Urothelium cell line (cell line): ENCODE measurements at places on chromosomes 7 and 10.
A peak's percentile ranks its signal among the peaks of the same experiment; 100 is the strongest.

GRCh38 chr10:86653379-86653778, 968 bp upstream of the OPN4 start:
- no peak for DNase-seq

DNA sequence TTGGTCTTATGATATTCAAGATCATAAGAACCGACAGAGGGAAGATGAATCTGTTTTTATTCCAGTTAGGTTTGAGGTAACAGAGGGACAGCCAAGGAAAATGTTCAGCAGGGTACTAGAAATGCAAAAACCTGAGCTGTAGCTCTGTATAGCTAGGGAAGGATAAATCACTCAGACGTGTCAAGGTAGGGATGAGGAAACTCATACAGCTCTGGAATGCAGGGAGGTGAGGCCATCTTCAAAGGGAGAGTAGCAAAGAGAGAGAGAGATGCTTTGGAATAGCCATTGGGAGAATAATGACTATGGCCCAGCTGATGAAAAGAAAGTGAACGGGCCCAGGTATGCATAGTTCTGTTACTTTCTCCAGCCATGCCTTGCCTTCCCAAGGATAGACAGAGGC, 77.8 kb downstream of the PAX2 start:
- DNase-seq = no peak

DNA sequence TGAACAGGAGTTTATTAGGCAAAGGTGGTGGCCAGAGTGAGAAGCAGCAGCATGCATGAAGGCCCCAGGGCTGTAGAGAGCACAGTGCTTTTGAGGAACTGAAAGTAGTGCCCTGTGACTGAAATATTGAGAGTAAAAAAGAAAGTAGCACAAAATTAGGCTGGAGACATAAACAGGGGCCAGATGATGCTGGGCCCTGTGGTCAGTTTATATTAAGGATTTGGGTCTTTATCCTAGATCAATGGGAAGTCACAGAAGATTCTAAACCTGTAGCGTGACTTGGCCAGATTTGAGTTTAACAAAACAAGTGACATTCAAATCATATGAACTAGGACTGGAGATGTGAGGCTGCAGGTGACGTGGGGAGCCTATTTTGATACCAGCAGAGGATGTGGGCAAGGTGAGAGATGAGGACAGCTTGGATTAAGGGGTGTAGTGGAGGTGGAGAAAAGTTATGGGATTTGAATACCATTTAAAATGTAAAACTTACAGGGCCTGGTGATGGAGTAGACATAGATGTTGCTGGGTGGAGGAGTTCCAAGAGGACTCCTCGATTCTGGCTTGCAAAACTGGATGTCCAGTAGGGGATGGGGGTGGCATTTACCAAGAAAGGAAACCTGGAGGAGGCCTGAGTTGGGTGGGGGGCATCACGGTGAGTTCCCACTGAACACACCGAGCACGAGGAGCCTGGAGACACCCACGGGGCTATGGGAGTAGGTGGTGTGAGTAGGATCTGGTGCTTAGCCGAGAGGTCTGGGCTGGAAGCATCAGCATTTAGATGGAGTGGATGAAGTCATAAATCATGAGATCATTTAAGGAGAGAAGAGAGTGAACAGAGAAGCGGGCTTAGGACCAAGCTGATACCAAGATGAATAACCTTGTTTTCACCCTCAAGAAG, 52.8 kb downstream of the HHEX start:
- no peak for DNase-seq

DNA sequence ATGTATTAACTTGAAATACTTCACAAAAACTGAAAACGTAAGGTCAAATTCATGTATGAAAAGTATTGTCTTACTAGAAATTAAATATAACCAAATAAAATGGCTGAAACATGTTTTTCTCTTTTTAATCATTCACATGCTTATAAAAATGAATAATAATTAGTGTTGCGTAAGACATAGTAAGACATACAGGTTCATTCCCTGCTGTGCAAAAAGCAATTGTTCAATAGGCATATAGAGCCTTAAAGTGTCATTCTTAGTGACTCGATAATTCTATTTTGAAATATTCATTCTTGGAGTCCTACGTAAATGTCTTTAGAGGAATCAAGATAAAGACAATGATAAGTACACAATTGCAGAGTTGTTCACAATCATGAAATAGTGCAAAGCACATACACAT, 337.1 kb downstream of the SUGCT start:
- no peak for DNase-seq

- no peak for DNase-seq
Measured at GRCh38 chr10:71271662-71272055, 47.4 kb upstream of the SLC29A3 start.

GRCh38 chr7:157996359-157997079, 591.1 kb downstream of the PTPRN2 start:
- DNase-seq = no peak

DNA sequence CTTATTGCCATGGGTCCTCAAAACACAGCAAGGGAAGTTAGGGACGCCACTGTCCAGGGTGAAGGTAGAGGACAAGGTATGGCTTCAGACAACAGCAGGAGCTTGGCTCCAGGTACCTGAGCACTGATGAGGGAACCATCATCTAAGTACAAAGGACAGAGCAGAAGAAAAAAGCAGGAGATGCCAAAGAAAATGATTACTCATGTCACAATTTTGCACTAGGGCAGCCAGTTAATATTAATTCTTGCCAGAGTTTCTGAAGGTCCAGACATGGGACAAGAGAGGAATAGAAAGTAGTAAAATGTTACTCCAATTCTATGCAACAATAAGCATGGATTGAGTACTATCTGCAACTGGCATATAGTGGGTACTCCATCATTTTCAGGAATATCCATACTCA, 14.1 kb downstream of the PTN start:
- DNase-seq = no peak

- no peak for DNase-seq
Measured at GRCh38 chr10:48194830-48195229, 79.7 kb downstream of the FRMPD2 start.

DNA sequence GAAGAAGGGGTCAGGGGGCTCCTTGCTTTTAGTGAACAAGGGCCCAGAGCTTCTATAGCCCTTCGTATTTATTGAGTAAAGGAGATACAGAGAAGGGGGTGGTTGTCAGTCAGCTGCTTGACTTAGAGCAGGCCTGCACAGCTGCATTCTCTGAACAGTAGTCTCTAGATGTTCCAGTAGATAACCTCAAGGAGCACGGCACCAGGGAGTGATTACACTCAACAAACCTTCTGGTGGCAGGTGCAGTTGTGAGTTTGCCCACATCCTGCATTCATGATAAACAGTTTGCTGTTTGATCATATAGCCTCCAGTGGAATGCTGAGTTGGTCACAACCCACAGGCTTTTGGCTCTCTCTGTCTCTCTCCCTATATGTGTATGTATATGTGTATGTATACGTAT, 70.0 kb upstream of the GJD4 start:
- DNase-seq = no peak

GRCh38 chr10:62514079-62514693, 140.0 kb downstream of the ZNF365 start:
- DNase-seq = no peak

- peak; percentile 85 for DNase-seq
Measured at GRCh38 chr10:80664071-80664680, 126.5 kb downstream of the SH2D4B start.

GRCh38 chr7:135942614-135943013, 34.5 kb downstream of the MTPN start:
- no peak for DNase-seq

- peak; percentile 77 for DNase-seq
Measured at GRCh38 chr7:30252885-30253795, 31.3 kb upstream of the ZNRF2 start.

GRCh38 chr10:813286-813685, 118.2 kb downstream of the LARP4B start:
- no peak for DNase-seq

DNA sequence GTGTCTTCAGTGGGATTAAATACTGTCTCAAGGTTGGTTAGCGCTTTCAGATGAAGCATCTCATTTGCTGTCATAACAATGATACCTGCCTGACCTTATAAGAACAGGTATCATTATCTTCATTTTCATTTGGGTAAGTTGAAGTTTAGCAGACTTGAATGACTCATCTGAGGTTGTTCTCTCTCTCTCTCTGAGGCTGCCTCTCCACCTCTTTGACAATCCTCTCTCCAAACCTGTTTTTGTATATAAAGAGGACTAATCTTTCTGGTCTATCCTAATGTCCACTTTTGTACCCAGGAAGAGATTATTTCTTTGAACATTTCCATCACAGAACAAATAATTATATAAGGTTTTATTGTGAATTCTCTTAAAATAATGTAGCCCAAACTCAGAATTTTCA, 291.4 kb downstream of the KLF6 start:
- no peak for DNase-seq

DNA sequence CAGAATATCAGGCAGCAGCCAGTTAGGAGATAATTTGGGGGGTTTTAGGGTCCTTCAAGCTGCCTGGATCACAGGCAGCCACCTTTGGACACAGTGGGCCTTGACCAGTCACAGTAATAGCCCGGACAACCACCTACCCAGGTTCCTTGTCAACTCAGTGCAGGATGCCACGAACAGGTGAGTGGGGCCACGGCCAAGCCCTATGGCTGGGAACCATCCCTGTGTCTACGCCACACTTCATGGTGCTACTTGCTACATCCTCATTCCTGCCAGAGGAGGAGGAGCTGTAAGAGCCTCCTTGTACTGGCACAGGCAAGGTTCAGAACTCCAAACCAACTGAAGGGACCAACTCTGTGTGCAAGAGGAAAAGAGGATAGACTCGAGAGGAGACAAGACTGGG, 19.9 kb downstream of the ITPRIP start:
- DNase-seq = no peak

DNA sequence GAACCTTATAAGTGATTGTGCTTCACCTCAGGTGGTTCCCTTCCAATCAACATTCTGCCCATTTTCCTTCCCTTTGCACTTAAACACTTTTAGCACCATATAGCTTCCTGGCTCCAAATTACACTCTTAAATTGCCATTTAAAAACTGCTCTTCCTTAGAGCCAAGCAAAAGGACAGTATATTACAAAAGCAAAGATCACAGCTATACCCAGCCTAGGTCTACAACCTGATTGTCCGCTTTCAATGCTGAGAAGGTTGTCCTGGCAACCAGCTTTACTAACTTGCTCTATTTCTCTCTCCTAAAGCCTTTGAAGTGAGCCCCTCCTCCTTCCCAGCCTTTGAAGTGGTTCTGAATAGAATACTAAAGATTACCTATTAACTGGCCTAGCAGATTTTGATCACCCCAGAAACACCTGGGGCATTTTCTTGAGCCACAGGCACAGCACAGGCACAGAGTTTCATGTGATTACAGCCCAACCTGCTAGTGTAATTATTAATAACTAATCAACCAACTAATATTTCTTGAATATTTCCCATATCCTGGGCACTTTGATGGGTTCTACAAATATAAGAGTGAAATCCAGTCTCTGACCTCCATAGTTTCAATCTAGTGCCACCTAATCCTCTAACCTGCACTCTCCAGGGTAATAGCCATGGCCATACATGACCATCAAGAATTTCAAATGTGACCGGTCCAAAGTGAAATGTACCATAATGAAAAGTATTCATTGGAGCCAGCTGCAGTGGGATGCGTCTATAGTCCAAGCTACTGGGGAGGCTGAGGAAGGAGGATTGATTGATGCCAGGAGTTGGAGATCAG, 63.6 kb upstream of the TRIM24 start:
- no peak for DNase-seq

DNA sequence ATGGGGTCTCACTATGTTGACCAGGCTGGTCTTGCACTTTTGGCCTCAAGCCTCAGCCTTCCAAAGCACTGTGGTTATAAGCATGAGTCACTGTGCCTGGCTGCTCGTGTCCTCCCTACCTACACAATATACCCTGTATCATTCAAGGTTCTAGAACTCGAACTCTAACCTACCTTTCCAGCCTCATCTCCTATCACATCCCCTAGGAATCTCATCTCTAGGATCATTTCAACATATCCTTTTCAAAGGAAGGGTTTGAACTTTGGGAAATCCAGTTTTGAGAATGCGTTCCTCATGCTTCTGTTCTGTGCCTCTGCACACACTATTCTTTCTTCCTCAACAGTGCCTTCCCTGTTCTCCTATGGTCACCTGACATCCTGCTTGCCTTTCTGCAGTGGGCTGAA, 87.8 kb upstream of the RHEB start:
- no peak for DNase-seq

- DNase-seq = no peak
Measured at GRCh38 chr10:116984202-116984990, 20.6 kb downstream of the SHTN1 start.

- DNase-seq = peak; percentile 12
Measured at GRCh38 chr7:9307131-9307530, 873.7 kb downstream of the NXPH1 start.

DNA sequence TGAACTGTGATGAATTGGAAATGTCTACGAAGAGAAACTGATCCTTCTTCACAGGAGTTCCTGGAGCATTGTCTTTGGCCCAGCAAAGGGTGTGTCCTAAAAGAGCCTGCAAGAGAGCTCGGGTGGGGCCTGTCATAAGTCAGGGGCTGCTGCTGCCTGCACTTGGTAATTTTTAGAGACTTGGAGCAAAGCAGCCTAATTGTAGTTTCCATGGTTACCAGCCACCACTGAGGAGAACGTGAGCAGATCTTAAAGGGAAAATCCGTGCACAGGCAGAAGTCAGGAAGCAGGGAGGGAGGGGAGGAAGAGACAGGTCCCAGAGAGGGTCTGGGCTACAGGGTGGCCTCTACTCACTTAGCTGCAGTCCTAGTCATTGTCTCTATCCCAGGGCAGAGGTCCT, 463.6 kb downstream of the PLXNA4 start:
- DNase-seq = no peak

DNA sequence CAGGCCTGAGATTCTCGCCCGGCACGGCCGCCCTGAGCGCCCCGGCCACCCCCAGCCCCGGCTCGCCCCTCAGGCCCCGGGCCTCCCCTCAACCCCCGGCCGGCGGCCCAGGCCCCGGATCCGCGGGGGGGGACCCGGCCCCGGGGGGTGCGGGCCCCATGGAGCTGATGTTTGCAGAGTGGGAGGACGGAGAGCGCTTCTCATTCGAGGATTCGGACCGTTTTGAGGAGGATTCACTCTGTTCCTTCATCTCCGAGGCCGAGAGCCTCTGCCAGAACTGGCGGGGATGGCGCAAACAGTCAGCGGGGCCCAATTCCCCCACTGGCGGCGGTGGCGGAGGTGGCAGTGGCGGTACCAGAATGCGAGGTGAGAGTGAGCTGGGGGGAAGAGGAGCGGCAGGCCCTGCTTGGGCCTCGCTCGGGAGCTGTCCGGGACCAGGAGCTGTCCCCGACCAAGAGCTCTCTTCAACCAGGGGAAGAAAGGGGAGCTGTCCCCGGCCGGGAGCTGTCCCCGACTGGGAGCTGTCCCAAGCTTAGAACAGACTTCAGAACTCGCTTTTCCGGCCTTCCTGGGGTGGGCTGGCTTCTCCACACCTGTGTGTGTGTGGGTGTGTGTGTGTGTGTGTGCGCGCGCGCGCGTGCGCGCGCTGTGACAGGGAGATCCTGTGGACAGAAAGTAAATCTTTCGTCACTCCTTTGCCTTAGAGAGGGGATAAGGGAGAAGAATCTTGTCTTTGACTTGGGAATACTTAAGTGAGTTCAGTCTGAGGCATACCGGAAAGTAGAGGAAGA, 510 bp downstream of the ZSWIM8 start:
- peak; percentile 32 for DNase-seq
